ENCODE measurements at places on chromosomes 1 and 21.

DNA sequence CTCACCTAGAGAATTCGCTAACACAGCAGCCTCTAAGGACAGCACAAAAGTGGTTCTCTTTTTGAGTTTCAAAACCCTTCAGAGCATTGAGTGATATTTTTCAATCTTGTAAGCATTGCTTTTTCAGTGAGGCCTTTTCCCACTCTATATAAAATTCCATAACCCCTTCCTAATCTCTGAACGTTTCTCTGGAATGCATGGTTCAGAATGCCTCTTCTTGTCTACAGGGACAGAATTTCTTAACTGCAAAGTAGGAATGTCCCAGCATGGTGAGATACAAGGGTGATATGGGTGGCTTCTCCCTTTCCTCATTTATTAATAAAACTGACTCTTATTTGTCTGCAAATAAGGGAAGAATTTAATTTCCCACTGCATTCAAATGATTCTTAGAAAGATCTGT, 377.9 kb downstream of the LTN1 start:
- no peak for DNase-seq

- no peak for DNase-seq
Observed at GRCh38 chr1:235873045-235873444, 6.3 kb upstream of the LYST start.

DNA sequence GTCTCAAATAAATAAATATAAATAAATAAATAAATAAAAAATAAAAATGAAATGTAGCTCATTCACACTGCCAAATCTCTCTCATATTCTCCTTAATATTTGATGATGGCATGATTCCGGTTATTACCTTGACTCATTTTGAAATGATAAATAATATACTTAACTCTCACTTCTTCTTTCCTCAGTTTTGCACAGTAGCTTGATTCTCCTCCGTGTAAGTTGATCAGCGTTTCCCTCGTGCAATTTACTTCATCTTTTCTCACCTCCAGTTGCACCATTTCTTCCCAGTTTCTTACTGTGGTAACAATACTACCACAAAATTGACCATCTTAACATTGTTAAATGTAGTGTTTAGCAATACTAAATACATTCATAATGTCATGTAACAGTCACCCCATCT, 111.6 kb downstream of the RIPK4 start:
- no peak for DNase-seq

DNA sequence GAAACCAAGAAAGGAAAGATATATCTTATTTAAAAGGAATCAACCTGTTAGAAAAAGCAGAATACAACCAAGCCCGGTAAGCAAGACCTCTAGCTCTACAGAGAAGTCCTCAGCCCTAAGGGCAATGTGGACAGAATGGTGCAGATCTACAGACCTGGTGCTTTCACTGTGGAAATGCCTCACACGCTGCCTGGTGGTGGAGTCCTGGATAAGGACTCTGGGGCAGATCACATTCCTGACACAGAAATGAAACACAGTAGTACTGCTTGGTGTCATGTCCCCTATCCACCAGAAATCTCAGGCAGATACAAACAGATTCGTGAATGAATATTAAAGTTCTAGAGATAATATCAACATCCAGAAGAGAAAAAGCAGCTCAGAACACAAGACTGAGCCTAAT, 6.8 kb downstream of the CNN3 start:
- DNase-seq: no peak

DNA sequence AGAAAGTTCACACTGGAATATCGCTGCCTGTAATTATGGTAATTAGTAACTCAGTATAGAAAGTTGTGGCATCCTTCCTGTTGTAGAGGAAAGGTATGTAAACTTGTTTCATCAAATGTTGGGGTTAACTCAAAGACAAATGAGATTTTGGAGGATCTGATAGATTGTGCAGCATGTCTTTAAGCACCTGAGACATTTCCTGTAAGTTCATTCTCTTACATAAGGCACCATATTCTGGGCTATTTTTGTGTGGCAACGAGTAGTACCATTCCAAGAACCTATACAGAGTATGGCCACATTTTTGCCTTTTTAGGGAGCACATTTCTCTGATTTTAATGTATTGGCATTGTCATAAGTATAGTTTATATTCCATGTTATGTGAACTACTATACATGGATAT, 88.8 kb downstream of the CDC14A start:
- DNase-seq: no peak

DNA sequence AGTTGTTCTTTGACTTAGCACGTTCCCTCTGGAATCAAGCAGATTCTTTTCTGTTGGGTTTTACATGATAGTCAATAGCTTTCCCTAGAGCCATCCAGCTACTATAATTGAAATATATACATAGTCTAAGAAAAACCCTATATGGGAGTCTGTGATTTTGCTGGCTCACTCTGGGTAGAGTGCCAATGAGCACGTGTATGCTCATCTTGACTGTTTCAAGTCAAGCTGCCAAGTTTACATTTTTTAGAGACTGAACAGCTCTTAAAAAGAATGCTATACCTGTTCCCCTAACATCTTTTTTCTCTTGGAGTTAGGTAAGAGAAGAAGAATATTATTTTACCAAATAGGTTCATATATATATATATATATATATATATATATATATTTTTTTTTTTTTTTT, 182.8 kb upstream of the NRIP1 start:
- DNase-seq: no peak

DNA sequence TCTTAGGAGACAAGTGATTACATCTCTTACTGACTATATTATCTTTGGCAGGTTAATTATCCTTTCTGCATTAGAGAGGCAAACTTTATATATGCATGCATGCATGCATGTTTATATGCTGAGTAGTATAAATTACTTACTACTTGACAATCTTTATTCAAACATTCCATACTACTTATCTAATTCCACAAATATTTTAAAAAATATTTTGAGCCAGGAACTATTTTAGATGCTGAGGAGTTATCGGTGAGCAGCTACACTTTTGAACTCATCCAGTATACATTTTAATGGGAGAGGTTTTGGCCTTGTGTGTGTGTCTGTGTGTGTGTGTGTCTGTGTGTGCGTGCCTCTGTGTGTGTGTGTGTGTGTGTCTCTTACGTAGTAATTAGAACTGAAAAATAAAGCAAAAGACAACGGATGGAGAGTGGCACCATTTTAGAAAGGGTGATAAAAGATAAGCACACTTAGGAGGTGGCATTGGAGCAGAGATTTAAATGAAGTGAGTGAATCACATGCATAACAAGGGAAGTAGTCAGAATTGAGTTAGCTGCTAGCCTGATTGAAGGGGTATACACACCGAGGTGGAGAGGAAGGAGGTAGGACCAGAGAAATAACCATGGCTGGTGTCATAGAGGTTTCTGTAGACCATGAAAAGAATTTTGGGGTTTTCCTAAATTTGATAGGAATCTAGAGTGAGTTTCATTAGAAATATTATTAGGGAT, 1488.4 kb downstream of the MRPL39 start:
- DNase-seq: no peak

DNA sequence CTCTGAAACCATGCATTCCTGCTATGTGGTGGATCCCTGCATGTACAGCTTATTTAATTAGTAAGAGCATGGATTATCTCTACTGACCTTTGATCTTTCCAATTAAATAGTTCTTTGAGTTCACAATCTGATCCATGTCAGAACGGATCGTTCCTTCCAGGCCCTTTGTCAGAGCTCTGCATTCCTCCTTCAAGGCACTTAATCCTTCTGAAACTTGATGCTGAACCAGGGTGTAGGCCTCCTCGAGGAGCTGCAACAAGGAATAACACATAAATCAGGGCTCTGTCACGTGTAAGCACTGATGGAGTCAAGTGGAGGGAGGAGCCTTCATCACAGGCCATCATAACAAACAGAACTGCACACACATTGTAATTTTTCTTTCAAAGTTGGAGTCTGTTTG, 68.4 kb upstream of the EDEM3 start:
- no peak for DNase-seq

GRCh38 chr21:21864321-21864840, 866.2 kb downstream of the NCAM2 start:
- no peak for DNase-seq

DNA sequence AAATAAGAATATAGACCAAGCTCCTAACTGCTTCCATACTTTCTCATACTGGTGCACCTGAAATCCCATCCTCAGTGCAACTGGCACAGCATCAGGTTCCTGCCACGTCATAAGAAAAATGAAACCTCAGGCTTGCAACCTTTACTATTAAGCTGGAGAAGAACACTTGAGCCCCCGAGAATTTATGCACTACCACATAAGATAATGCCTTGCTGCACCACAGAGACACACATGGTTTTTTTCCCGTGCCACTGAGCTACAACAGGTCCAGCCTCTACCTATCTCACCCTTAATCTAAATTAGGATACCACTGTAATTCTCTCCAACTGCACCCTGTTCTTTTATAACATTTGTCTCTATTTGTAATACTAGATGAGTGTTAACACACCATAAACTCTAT, 174.5 kb downstream of the DENND1B start:
- no peak for DNase-seq

GRCh38 chr1:14961661-14962267, 191.8 kb upstream of the TMEM51 start:
- no peak for DNase-seq

DNA sequence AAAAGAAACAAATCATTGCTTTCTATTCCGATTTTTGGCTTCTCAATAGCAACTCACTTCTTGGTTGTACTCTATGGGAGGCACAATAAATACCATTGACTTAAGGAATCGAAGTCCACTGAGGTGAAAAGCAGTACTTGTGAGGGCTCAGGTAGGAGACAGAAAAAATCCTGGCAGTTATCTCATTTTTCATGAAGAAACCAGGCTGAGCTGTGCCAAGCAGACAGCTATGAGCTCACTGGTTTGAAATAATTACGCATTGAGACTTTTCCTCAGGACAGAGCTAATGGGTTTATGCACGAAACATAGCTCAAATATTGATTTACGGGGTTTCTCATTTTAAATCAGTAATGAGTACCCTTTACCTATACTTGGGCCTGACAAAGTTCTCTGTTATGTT, 18.5 kb downstream of the COLGALT2 start:
- no peak for DNase-seq

DNA sequence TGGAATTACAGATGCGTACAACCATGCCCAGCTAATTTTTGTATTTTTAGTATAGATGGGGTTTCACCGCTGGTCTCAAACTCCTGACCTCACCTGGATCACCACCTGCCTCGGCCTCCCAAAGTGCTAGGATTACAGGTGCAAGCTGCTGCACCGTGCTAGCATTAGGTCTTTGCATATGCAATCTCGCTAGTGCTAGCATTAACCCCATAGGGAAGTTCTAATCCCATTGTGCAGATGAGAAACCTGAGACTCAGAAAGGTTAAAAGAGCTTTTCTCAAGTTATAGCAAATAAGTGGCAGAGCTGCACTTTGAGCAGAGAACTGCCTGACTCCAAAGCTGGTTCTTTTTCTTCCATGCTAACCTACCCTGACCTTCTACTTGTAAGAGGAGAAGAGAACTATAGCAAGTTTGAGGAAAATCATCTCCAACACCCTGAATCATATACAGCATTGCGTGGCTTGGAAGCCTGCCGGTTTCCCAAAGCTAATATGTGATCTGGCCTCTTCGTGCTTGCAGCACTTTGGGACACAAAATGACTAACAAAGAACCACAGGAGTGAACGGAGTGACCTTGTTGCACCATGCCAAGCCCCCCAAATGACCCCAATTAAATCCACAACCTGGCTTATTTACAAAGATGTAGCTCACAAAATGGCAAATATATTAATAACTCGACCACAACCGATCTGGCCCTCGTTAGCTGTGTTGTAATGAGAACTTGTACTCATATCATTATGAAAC, 185.1 kb downstream of the TM2D1 start:
- DNase-seq: no peak

DNA sequence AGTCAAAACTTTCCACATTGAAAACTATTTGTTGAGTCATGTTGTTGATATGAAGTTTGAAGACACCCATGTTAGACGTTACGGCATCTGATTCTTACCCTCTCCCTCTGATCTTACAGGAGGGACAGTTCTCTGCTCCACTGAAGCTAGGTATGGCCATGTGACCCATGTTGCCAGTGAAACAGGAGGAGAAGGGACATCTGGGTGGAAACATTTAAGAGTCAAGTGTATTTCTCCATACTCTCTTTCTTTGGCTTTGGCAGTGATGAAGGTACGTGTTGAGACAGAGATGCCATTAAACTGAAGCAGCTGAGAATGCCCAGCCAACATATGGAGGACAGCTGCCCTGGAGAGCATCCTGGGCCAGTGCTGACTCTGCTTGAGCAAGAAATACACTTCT, 198.4 kb upstream of the PTGFR start:
- DNase-seq: no peak

GRCh38 chr21:33794596-33794995, 121.0 kb downstream of the ATP5PO start:
- DNase-seq: no peak

DNA sequence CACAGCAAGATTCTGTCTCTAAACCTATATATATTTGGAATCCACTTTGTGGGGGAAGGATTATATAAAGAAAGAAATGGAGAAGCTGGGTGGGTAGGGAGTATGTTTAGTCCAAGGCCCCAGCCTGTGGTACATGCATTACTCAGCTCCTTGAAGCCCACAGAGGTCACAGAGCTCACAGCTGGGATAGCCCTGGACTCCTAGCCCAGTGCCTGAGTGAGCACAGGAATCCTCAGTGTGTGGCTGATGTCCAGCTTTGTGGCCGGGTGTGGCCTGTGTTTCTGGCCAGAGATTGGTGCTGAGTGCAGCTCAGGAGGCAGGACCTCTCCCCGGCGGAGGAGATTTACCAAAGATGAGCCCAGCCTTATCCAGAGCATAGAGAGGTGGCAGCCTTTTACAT, 7.6 kb downstream of the CAPN9 start:
- no peak for DNase-seq

- DNase-seq: no peak
Observed at GRCh38 chr21:27743971-27744564, 777.2 kb upstream of the ADAMTS5 start.

DNA sequence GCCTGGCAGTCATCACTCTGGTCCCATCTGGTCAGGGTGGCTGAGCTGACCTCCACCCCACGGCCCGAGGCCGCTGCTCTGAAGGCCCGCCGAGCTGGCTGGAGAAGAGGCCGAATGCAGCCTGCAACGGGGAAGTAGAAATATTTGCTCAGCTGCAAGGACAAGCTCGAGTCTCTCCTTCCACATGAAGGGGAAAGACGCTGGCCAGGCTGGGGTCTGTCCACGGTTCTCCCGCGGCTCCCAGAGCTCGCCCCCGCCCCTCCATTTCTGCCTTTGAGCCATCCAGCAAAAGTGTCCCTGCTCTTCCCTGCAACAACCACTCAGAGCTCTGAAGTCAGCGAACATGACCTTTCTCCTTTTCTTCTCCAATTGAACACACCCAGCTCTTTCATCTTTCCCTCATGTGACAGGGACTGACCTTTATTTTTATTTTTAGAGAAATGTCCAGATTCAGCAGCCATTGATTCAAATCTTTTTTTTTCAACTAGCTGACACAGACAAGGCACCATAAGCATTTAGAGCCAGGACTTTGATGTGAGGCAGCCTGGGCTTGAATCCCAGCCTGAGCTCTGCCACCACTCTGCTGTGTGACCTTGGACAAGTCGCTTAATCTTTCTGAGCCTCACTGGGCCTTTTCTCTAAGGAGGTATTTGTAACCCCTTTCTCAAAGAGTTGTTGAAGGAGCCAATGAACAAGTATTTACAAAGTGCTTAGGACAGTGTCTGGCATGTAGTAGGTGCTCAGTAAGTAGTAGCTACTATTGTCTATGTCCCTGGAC, 149.3 kb upstream of the WNT4 start:
- no peak for DNase-seq

Data from NCI-H1092 (cell line).